ENCODE measurements at places on chromosomes 5 and 9. TPM values are rescaled to one million over a fixed set of nuclear protein-coding genes. Genes with fewer than 3 reads are reported as not detected.

The CARTPT gene
- total RNA-seq = not detected

The CFAP157 gene
- not detected for total RNA-seq

The LYRM7 gene
- 13.6 TPM for total RNA-seq

The CDKN2A gene
- total RNA-seq = not detected

The ICE1 gene
- 23.0 TPM for total RNA-seq

The INSL4 gene
- not detected for total RNA-seq

The FXN gene
- total RNA-seq = 3.7 TPM

The PCA3 gene
- total RNA-seq = not detected

The C8G gene
- not detected for total RNA-seq

The PCDHGA9 gene
- 4.7 TPM for total RNA-seq

The GPR151 gene
- not detected for total RNA-seq

The PROP1 gene
- total RNA-seq = not detected

The FAM163B gene
- not detected for total RNA-seq

The TICAM2 gene
- 2.6 TPM for total RNA-seq

The ZNF658 gene
- total RNA-seq = 9.9 TPM
